ENCODE measurements at places on chromosomes 2 and 18. TPM values are rescaled to one million over a fixed set of nuclear protein-coding genes. Genes with fewer than 3 reads are reported as not detected.

The RAB6C gene
- total RNA-seq = 0.50 TPM

The ZNF516 gene
- total RNA-seq = 34.1 TPM

The NMUR1 gene
- 0.10 TPM for total RNA-seq

GRCh38 chr18:73752546-73752945 lies 395.1 kb downstream of the FBXO15 start:
- no peaks in the 10 kb centered on the region for H3K4me1 ChIP-seq
- H3K4me3 ChIP-seq = no peak overlapping the region
- peaks cover 4% of the 10 kb centered on the region for H3K27me3 ChIP-seq
- H3K36me3 ChIP-seq = no peaks in the 10 kb centered on the region
- DNase-seq = no peak
- no peak overlapping the region for H3K27ac ChIP-seq

- DNase-seq = no peak
- H3K36me3 ChIP-seq = no peaks in the 10 kb centered on the region
- no peak overlapping the region for H3K27ac ChIP-seq
- peaks cover 17% of the 10 kb centered on the region for H3K4me1 ChIP-seq
- no peak overlapping the region for H3K4me3 ChIP-seq
Measured at GRCh38 chr2:36695746-36696415, 626 bp upstream of the VIT start.

GRCh38 chr2:216700781-216701180 lies 5.4 kb upstream of the IGFBP5 start:
- H3K4me1 ChIP-seq = peaks cover 20% of the 10 kb centered on the region
- no peak for DNase-seq
- H3K27me3 ChIP-seq = peaks cover 13% of the 10 kb centered on the region
- peaks cover 4% of the 10 kb centered on the region for H3K36me3 ChIP-seq
- no peak overlapping the region for H3K4me3 ChIP-seq
